ENCODE measurements at places on chromosomes 12 and 14.
A peak's percentile ranks its signal among the peaks of the same experiment; 100 is the strongest.

DNA sequence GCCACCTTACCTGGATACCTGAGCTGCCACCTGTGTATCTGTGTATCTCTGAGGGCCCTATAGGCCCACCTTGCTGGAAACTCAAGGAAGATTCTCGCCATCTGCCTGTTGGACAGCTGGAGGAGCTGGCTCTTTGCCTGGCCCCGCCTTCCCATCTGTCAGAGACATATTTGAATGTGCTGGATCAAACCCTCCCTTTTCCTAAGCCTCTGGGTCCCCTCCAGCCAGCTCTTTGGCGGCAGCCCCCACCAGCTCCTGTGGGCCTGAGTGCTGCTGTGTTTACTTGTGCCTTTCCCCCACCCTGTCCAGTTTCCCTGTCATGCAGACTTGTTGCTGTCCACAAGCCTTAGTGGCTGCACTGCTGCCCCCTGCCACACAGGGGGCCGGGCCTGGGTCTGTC is 55.9 kb upstream of the SRSF5 start:
- DNase-seq = no peak

- no peak for DNase-seq
These were observed 27.1 kb upstream of the FAM222A start for GRCh38 chr12:109686523-109686922.

DNA sequence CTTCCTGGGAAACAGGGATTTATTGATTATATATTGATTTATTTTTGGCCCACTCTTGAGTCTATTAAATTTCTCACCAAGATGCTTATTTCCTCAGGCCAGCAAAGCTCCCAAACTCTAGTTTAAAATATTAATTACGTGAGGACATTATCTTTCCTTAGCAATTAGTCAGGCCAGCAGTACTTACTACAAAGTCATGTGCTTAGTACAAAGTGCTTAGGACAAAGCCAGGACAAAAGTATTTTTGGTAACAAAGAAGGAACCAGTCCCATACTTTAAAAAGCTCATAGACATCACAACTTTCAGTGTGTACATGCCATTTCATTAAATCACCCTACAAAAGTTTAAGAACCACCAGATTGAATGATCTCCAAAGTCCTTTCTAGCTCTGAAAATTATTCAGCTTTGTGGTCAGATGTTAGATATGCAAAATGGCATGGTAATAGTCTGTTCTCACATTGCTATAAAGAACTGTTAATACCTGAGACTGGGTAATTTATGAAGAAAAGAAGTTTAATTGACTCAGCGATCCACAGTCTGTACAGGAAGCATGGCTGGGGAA is 94.7 kb upstream of the PWP1 start:
- peak; percentile 22 for DNase-seq

DNA sequence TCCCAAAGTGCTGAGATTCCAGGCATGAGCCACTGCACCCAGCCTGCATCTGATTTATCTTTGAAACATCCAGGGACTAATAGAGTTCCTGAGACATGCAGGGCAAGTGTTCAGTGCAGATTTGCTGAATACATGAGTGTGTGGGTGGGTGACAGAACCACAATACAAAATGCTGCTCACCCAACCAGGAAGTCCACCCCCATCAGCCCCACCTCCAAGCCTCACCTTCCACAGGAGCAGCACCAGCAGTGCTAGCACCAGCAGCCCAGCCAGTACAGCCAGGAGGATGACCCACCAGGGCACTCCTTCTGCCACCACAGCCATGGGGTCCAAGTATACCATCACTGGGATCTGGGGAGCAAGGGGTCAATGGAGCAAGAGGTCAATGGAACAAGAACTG is 20.0 kb downstream of the ITGA7 start:
- no peak for DNase-seq

- no peak for DNase-seq
These were observed 25.5 kb upstream of the LDHB start for GRCh38 chr12:21683115-21683514.

DNA sequence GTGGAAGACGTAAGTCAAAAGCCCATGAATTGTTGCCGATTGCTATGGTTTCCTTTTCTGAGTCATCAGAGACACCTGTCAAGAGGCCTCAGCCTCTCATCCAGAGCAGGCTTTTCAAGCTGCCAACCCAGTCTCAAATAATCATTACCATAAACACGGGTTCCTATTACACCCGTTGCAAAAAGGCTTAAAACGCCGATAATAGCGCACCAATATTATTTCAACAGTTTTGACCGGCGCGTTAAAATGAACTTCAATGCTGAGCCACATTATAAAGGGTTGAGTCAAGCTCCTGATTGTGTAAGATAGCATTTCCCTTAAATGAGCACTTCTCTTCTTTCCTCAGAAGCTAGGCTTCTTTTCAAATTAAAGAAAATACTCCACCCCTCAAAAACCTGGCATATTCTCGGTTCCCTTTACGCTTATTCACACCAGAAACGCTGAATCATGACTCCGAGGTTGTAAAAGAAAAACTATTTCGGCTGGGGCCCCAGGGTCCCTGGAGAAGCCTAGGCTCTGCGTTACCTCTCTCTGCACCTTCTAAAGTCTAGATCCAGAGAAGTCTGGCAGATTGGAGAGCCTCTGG is 1.4 kb downstream of the TMTC1 start:
- peak; percentile 48 for DNase-seq

- no peak for DNase-seq
These were observed 58.5 kb upstream of the HIF1A start for GRCh38 chr14:61636779-61637178.

DNA sequence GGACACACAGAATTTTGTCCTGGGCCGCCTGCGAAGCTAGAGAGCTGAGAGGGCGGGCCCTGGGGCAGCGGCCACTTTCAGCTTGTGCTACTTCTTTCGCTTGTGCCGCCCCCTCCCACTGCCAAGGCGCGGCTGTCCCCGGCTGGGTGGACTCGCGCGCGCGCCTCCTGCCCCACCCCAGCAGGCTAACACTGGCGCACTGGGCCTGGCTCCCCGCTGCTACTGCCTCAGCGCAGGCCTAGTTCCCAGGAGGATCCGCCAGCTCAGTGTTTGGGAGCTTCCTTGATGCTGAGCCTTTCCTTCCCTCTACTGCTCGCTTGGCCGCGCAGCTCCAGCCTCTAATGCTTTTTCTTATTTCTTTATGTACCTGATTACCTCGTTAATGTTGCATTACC is 27.4 kb upstream of the METAP2 start:
- no peak for DNase-seq

GRCh38 chr12:124422570-124423523 is 128.0 kb downstream of the RFLNA start:
- DNase-seq = peak; percentile 86

GRCh38 chr14:84084056-84084630 is 1445.8 kb upstream of the FLRT2 start:
- no peak for DNase-seq

- DNase-seq = no peak
These were observed 64.9 kb downstream of the FRMD6 start for GRCh38 chr14:51716610-51717009.
